ENCODE measurements at places on chromosomes 4 and X.

- DNase-seq, result no peak
These were observed 46.8 kb downstream of the RAPGEF2 start for GRCh38 chr4:159149666-159150065.

DNA sequence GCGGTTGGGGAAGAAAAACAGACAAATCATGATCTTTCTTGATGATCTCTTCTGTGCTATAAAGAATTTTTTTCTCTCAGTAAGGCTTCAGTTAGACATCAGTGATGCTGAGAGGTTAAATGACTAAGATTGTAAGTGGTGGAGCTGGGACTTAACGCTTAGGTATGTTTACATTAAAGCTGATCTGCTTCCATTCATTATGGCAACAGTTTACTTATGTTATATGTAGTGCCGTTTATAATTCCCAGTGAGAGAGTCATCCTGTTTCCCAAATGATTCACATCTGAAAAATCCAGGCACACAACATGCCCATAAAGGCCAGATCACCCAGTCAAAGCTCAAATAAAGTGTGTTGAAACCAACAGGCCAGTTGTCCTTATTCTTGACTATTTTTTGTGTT, 50.1 kb downstream of the CENPVL3 start:
- peak; percentile 37 for DNase-seq

DNA sequence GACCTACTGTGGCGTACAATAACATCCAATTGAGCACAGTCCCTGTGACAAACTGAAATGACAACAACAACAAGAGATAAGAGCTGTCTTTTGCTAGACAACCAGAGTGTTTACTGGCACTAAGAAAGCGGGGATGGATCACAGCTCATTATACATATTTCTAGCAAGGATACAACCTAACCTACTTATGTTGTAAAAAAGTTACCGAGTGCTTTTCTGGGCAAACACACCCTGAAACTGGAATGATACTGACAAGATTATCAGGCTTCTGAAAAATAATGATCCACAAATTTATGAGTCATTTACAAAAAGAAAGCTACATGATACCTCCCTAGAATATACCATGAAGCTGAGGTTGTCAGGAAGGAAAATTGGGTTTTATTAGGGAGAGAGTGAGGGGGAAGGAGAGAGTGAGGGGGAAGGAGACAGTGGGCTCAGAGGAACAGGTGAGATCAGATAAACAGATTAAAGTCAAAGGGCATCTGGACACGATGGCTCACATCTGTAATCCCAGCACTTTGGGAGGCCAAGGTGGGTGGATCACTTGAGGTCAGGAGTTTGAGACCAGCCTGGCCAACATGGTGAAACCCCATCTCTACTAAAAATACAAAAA, 20.3 kb downstream of the TBC1D9 start:
- no peak for DNase-seq

DNA sequence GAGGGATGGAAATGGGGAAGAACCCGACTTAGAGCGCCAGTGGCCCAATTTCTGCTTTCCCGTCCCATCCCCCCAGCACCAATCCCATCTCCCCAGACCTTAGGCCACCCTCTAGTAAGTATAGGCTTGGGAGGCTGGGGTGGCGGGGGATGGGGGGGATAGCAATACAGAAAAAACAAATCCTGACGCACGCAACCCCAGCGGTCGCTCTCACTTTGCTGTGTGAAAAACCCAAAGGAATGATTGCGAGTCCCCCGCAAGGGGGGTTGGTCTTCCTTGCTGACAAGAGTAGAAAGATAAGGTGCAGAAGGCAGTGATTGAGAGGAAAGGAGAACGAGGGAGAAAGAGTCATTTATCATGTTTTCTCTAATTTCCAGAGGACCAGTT, 863 bp downstream of the CPE start:
- no peak for DNase-seq

DNA sequence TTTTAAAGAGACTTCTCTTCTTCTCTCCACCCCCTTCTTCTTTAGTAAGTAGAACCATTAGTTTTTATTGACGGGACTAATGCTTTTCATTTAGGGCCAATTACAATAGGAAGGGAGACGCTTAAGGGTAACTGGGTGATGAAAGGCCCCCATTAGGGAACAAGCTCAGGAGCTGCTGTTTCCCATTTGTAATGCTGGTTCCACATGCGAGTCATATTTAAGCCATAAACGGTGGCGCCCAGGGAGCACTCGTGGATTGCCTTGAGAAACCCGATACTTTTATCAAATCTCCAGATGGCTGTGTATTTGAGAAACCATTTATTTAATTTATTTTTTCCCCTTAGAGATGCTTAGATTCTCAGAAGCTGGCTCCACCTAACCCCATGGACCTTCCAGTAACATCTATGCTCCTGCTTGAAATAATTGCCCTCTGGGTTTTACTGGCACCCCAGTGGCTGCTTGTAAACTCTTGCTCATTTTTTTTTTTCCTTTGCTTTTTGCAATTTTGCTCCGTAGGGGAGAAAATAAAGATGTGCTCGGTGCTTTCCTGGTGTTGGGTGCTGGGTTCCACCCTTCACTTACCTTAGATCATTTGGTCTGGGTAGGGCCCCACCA, 124.2 kb upstream of the MSX1 start:
- DNase-seq, result no peak

- DNase-seq, result no peak
These were observed 167.0 kb upstream of the RASGEF1B start for GRCh38 chr4:81638698-81639097.

GRCh38 chr4:78748381-78748780, 27.8 kb upstream of the BMP2K start:
- peak; percentile 45 for DNase-seq

GRCh38 chrX:102835504-102836146, 101.4 kb upstream of the RAB40AL start:
- peak; percentile 14 for DNase-seq

DNA sequence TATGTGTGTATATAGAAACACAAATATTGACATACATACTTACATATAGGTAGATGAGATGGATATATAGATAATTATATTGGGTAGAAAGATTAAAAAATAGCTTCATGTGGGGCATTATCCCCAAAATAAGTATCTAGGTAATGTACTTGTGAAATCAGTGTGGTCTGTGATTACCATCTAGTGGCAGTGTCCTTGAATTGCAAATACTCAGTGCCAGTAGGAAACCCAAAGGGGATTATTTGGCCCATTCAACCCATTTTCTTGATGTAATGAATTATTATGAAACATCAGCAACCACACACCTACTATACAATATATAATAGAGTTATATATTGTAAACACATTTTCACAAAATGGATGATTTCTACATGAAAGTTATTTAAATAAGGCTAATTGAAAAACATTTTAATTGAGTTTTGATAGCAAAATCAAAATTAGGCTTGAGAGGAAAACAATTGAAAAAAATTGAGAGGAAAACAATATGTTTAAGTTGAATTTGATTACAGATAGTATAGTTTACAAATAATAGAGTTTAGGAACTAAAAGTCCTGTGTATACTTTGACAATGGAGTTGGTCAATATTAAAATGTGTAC, 389.4 kb downstream of the GALNTL6 start:
- peak; percentile 41 for DNase-seq

DNA sequence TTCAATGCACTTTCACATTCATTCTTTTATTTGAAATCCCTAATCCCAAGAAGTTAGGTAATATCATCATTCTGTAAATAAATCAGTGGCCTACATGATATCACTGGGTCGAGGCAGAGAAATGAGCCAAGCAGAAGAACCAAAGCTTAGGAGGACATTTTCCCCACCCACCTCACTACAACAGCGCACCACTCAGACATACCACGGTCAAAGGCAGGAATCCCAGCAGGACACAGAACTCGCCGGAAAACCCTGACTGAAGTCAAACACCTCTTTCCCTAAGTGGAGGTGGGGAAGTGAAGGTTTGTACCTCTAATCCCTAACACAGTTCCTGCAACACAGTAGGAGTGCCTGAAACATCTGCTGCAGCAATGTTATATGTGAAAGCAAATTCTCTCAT, 21.5 kb downstream of the RELL1 start:
- no peak for DNase-seq

GRCh38 chr4:15294832-15295231, 133.0 kb upstream of the C1QTNF7 start:
- DNase-seq, result no peak

DNA sequence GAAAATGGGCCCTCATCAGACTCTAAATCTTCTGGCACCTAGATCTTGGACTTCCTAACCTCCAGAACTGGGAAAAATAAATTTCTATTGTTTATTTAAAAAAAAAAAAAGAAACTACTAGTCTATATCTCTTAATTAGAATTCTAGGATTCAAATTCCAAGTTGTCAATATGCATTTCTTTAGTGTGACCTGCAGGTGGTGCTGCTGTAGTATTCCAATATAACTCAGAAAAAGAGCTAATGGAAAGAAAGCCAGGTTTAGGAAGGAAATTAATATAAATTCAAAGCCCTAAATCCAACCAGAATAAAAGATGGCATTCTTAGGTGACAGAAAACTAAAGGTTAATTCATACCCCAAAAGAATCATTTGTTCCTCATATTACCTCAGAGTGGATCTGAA, 80.0 kb upstream of the NALF2 start:
- DNase-seq, result peak; percentile 3

DNA sequence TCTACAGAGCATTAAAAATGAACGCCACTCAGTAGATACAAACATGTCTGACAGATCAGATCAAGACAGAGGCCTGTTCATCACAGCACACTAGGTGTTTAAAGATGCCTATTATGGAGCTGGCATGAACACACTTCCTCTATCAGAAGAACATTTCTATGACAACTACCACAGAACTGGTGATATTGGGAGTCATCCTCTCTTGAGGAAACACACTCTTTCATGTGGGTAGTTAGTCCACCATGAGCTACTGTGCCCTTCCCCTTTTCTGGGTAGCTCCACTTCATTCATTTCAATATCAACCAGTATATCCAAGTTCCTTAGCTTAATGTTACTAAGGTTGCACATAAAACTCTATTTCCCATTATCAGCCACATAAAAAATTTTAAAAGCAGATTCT, 46.7 kb downstream of the MAOB start:
- DNase-seq, result no peak

- DNase-seq, result no peak
These were observed 4.6 kb downstream of the NDST4 start for GRCh38 chr4:115108850-115109249.

GRCh38 chr4:13703096-13703495, 75.6 kb upstream of the BOD1L1 start:
- DNase-seq, result no peak

DNA sequence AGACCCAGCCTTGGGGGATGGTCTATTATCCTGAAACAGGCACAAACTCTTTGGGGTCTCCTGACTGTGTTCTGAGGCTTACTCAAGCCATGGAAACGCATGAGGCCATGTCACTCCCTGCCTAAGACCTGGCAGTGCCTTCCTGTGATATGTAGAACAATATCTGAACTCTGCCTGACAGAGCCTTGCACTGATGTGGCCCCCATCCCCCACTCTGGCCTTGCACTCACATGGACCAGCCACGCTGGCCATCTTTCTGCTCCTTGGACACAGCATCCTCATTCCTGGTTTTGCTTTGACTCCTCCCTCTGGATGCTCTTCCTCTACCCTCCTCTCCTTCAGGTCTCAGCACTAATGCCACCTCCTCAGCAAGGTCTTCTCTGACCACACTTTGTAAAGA, 100.2 kb downstream of the SCD5 start:
- no peak for DNase-seq

DNA sequence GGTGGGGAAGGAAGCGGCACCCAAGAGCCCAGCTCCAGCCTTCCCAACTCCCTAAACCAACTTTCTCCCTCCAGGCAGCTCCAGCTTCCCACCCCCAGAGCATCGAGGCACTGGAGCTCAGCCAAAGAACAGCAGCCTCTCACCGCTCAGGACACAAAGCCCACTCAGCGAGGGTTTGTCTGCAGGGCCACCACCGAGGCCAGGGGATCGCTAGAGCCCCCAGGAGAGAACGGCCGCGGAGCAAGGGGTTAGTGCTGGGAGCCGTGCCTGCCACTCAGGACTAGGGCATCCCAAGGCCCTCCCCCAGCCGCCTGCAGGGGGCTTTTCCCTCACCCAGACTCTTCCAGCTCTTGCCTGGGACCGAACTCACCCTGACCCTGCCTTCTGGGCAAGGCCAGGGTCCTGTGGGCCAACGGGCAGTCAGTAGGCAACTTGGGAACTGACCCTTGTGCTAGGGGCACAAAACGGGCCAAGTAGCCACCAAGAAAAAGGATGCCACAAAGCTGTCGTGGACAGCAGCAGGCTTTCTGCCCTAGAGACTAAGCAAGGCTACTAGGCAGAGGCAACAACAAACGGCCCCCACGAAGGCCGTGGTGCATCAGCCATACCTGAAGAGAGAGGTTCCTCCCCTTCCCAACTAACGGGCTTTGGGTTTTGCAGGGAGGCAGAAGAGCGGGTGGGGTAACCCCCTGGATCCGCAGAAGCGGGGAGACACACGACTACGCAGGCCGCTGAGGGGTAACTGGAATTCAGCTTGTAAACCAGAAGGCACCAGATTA, 2.3 kb downstream of the HCFC1 start:
- no peak for DNase-seq

GRCh38 chr4:154184238-154184637, 307.4 kb downstream of the DCHS2 start:
- no peak for DNase-seq

DNA sequence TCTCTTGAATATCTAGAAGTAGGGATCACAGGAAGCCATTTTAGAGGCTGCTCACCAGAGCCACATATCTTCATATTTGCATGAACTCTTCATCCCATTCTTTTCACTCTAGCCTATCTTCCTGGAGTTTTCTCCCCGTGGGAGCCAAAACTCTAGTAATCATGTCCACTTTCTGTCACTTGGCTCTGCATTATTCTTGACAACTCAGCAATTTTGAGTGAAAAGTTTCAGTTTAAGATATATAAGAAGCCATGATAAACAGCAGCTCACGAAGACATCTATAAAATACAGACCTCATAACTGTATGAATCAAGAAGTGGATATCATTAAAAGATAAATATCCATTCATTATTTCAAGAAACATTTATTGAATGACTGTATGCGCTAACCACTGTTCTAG, 79.1 kb upstream of the NR0B1 start:
- DNase-seq, result no peak

GRCh38 chr4:140153419-140153717, 616 bp downstream of the MAML3 start:
- DNase-seq, result no peak

DNA sequence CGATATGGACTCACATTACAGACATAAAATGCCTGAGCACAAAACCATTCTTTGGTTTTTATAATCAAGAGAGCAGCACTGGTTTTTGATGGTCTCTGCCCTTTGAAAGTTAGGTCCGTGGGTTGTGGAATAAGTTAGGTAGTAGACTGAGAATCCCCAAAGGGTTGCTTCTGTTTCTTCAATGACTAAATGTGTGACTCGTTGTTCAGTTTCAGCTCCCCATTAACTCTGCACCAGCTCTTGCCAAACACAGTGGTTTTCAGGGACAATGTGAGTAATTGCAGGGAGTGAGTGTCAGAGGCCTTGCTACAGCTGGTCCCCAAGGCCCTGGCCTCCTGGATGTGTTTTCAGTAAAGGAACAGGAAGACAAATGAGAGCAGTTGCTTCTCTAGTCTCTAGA, 24.8 kb downstream of the SMIM20 start:
- peak; percentile 83 for DNase-seq

GRCh38 chr4:186940476-186940875, 216.8 kb upstream of the FAT1 start:
- no peak for DNase-seq

- DNase-seq, result peak; percentile 48
These were observed 47.9 kb downstream of the COX18 start for GRCh38 chr4:73021634-73022033.
